Stimulated activated CD8-positive, alpha-beta memory T cell treated with anti-CD3 and anti-CD28 coated beads, Interleukin-7, amount 100 ng/mL, for 1 hour (primary cell): ENCODE measurements at places on chromosomes 2 and 18.

GRCh38 chr18:79047556-79048244 lies 21.5 kb upstream of the ATP9B start:
- DNase-seq = no peak

DNA sequence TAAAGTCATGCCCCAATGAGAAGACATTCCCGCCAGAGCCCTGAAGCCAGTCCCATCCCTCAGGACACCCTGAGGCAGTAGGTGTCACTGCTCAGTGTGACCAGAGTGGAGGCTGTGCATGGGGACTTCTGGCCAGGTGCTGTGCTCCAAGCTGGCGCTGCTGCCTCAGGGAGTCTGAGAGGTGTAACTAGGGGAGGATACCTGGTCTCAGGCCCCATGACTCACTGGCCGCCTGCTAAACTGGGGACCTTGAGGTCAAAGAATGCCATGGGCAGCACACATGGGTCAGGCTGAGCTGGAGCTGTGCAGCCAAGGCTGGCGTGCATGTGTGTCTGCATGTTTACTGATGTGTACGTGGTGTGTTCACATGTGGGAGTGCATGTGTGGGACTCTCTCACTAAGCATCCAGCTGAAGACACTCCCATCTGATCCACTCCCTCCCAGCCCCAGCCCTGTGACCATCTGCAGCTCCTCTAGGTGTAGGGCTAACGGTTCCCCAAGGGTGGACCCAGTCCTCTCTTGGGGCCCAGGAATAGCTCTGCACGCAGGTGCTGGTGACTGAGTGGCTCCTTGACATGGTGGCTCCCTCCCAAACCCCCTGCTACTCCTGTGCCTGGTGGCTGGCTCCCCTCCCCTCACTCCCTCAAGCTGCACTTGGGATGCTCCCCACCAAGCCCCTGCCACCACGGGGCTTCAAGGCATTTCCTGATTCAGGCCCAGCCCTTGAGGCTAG lies 16.5 kb downstream of the HS6ST1 start:
- no peak for DNase-seq

GRCh38 chr2:161983866-161984265 lies 90.1 kb downstream of the DPP4 start:
- DNase-seq = no peak

GRCh38 chr2:215332872-215333595 lies 21.2 kb downstream of the ATIC start:
- DNase-seq = no peak

DNA sequence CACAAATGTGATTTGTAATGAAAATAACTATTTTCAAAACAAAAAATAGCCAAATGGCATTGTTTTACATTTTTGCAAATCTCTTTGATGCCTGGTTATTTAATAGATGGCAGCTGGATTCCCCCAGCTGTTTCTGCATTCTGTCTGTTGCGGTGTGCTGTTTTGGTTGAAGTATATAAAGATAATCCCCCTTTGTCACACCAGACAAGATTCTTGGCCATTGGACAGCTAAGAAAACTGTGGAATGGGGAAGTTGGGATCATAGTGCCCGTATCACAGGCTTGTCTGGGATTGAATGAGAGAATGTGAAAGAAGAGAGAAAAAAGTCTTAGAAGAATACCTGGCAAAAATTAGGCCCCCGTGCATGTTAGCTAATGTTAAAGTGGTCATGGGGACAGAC lies 19.5 kb upstream of the LYPD6B start:
- DNase-seq = no peak

- no peak for DNase-seq
Measured at GRCh38 chr2:220246386-220246785, 619.0 kb downstream of the SLC4A3 start.

DNA sequence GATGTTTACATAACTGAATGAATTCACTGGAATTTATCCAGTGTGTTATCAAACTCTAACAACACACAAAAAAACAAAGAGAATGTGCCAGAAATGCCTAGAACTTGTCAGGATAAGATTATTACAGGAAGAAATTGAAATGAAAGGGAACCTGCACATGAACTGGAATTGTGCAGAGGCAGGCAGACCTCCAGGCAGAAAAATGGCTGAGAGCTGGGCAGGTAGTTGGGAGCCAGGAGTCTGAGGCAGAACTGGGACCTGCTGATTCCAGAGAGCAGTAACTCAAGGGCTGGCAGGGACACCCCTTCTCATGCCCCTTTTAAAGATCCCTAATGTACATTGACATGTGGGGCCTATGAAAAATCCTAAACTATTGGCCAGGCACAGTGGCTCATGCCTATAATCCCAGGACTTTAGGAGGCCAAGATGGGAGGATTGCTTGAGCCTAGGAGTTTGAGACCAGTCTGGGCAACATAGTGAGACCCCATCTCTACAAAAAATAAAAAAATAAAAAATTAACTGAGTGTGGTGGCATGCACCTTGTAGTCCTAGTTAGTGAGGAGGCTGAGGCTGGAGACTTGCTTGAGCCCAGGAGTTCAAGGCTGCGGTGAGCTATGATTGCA lies 674 bp upstream of the SP110 start:
- no peak for DNase-seq

- no peak for DNase-seq
Measured at GRCh38 chr2:218963601-218964000, 4.1 kb downstream of the CDK5R2 start.

GRCh38 chr2:227238238-227239237 lies 74.1 kb downstream of the COL4A3 start:
- DNase-seq = peak; percentile 36

DNA sequence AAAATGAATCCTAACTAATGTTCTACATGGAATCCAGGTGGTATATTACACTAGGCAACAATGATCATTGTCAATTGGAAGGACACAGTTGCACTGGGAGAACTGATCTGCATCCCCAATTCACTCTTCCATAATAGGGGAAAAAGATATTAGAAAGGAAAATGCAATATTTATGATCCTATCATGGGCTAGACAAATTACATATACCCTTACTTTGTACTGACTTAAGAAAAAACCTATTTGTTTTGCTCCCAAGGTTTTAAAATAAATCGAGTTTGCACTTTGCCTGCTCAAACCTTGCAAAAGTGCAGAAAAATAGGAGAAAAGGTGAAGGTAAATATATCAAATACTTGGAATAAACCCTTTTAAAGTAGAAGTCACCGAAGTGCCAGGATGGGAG lies 11.0 kb upstream of the PAX3 start:
- no peak for DNase-seq

- no peak for DNase-seq
Measured at GRCh38 chr18:6886797-6887330, 157.3 kb downstream of the ARHGAP28 start.

DNA sequence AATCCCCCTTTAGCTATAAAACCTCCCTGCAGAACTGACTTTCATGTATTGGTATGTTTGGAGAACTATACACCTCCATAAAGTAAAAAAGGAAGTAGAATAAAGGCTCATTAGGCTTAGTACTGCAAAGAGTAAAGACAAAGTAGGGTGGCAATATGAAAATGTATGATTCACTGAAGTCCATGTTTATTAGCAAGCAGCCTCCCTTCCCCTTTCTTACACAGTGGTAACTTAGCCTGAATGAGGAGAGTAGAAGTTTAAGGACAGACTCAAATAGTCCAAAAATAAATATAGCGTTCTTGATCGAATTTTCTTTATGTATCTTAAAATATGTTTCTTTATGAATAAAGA lies 1.5 kb downstream of the ZNF804A start:
- no peak for DNase-seq
